CD4-positive, alpha-beta T cell treated with Interleukin-6 for 4 hours (primary cell): ENCODE measurements at places on chromosomes 4 and X.
A peak's percentile ranks its signal among the peaks of the same experiment; 100 is the strongest.

DNA sequence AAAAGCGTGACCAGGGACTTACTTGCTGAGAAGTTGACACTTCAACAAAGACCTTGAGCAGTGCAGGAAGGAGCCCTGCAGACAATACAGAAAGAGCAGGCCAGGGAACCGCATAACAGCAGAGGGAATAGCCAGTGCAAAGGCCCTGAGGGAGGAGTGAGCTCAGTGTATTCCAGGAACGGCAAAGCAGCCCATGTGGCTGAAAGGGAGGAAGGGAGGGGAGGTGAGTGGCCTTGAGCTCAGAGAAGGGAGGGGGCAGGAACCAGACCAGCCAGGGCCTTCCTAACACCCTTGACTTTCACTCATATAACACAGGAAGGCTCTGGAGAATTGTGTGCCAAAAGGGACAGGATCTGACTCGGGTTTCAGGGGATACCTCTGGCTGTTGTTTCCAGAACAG is 112.2 kb downstream of the BCOR start:
- DNase-seq, result no peak

DNA sequence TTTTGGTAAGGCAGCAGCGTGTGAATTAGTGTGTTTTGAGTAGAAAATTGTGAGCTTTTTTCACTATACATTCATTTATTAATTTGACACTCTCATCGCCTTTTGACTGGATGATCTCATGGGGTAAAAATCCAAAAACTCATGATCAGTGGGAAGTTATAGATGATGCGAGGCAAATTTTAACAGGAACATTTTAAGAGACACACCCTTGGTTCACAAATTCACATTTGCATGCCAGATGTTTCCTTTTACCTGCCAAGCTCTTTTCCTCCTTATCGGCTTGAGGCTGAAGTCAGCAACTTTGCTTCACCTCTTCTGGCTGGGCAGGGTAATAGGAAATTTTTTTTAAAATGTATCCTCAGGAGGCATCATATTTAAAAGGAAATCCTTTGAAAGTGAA is 318.0 kb upstream of the HS3ST1 start:
- no peak for DNase-seq

DNA sequence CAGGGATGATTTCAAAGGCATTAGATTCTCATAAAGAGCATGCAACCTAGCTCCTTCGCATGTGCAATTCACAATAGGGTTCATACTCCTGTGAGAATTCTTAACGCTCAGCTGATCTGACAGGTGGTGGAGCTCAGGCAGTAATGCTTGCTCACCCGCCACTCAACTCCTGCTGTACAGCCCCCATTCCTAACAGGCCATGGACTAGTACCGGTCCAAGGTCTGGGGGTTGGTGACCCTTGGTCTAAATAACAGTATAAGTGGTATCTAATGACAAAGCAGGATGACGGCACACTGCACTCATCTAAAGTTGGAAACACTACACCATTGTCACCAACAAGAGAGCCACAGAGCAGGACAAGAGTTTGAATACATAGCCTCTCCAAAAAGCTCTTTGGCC is 28.5 kb downstream of the ADGRA3 start:
- DNase-seq, result no peak

DNA sequence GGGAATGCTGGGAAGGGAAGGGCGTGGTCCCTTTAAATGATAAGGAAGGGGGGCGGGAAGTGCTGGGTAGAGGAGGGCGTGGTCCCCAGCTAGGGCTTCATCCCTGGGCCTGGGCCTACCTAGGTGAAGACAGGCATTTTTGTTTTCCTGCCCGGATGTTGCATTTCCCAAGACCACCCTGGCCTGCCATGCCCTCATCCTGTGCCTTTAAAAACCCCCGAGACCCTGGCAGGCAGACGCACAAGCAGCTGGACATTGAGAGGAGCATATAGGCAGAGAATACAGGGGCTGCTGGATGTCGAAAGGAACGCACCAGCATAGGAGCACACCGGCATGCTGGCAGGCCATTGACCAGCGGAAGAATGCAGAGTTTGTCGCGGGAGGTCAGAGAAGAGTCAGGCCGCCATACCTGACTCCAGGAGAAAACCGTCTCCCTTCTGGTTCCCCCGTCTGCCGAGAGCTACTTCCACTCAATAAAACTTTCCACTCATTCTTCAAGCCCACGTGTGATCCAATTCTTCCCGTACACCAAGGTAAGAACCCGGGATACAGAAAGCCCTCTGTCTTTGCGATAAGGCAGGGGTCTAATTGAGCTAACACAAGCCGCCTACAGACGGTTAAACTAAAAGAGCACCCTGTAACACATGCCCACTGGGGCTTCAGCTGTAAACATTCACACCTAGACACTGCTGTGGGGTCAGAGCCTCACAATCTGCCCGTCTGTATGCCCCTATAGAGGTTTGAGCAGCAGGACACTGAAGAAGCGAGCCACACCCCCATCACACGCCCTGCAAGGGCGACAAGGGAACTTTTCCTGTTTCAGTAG is 2.9 kb upstream of the AGA start:
- DNase-seq, result no peak

GRCh38 chr4:86274642-86275041 is 85.2 kb downstream of the MAPK10 start:
- no peak for DNase-seq

GRCh38 chr4:1410491-1411325 is 4.5 kb upstream of the NKX1-1 start:
- peak; percentile 34 for DNase-seq

- no peak for DNase-seq
These were observed 223.1 kb upstream of the SLIT2 start for GRCh38 chr4:20028645-20029044.

DNA sequence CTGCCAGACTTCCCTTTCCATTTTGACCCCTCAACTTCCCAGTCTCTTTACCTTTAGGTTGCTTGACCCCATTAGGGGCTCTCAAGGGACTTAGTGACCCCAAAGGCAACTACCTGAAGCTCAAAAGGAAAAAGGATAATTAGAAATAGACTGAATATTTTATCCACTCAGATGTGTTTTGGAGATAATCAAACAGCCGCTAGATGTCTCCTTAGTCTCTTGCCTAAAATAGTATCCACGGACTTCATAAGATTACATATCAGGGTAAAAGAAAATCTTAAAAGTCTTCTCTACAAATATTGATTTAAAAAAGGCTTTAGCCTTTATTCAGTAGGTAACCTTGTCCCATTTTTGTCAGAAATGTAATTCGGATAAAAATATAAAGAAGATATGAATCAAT is 21.0 kb upstream of the RHOXF2 start:
- DNase-seq, result no peak

DNA sequence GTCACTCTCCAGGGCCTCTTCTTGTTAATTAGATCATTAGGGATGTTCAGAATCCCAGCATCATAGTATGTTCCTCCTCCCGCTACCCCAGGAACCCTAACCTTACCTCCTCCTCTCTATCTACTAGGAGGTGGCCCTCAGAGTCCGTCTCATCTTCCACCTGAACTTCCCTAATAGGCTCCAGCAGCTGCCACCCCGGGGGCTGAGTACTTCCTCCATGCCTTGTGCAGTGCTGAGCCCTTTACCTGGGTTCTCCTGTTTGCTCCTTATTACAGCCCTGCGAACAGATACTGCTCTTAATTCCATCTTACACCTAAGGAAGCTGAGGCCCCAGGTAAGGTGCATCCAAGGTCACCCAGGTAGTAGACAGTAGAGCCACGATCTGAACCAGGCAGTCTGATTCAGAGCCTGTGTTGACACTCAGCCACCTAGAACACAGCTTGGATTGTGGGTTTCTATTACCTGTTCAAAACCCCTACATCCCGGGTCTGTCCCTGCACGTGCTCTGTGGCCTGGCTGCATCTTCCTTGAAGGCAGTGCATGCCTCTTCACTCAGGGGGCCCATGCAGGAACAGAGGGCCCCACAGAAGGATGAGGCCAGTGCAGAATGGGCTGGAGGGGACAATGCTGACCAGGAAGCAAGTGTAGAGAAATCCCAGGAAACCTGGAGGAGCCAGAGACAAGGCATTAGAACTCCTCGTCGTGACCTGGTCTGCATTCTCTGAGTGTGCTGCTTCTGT is 51.4 kb upstream of the MSANTD1 start:
- DNase-seq, result no peak

GRCh38 chr4:7877176-7877575 is 62.5 kb downstream of the AFAP1 start:
- DNase-seq, result no peak

GRCh38 chrX:14864631-14865030 is 8.2 kb downstream of the FANCB start:
- DNase-seq, result no peak

GRCh38 chr4:183352546-183352945 is 30.3 kb upstream of the CLDN24 start:
- no peak for DNase-seq

GRCh38 chr4:12519426-12519825 is 964.7 kb downstream of the RAB28 start:
- DNase-seq, result no peak

DNA sequence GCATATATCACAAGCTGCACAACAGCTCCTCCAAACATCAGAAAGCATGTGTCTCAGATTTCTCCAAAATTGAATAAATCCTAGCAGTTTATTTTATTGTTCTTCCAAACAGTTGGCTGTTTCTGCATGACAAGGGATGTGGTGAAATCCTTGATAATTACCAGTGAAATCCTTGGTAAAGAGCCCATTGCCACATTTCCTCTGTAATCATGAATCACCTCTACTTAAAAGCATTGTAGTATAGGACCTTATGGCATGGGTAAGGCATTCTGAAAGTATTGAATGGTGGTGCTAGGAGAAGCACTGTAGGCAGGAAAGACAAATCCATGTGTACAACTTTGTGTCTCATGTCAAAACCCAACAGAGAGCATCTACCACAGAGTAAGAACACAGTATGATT is 135.8 kb upstream of the NDST3 start:
- no peak for DNase-seq
